Skeletal muscle cell (primary cell): ENCODE measurements at places on chromosomes 7 and 10.

GRCh38 chr10:124734311-124735166 lies 9.6 kb downstream of the FAM53B start:
- DNase-seq = no peak

GRCh38 chr7:76383089-76383944 lies 24.5 kb upstream of the YWHAG start:
- no peak for DNase-seq

GRCh38 chr7:128057909-128058308 lies 26.7 kb upstream of the LRRC4 start:
- no peak for DNase-seq

GRCh38 chr10:19652750-19653149 lies 163.5 kb upstream of the PLXDC2 start:
- no peak for DNase-seq

- DNase-seq = no peak
Measured at GRCh38 chr7:78686189-78686588, 767.3 kb downstream of the MAGI2 start.

DNA sequence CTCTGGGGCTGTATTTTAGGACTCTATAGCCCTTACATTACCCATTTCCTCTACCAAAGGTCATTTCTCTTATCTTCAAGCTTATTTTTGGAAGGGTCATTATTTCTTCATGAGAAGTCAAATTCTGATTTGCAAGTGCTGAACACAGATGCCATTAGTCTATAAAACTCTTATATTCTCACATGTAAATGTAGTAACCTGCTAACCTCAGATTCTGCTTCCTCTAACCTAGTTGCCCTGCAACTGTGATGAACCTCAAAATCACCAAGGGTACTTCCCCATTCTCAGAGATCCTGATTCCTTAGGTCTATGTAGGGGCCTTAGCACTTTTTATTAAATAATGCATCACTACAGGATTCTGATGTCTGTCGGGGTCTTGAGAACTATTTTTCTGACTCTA lies 6.3 kb downstream of the FAS start:
- no peak for DNase-seq

- no peak for DNase-seq
Measured at GRCh38 chr7:54802841-54803240, 43.8 kb upstream of the SEC61G start.

DNA sequence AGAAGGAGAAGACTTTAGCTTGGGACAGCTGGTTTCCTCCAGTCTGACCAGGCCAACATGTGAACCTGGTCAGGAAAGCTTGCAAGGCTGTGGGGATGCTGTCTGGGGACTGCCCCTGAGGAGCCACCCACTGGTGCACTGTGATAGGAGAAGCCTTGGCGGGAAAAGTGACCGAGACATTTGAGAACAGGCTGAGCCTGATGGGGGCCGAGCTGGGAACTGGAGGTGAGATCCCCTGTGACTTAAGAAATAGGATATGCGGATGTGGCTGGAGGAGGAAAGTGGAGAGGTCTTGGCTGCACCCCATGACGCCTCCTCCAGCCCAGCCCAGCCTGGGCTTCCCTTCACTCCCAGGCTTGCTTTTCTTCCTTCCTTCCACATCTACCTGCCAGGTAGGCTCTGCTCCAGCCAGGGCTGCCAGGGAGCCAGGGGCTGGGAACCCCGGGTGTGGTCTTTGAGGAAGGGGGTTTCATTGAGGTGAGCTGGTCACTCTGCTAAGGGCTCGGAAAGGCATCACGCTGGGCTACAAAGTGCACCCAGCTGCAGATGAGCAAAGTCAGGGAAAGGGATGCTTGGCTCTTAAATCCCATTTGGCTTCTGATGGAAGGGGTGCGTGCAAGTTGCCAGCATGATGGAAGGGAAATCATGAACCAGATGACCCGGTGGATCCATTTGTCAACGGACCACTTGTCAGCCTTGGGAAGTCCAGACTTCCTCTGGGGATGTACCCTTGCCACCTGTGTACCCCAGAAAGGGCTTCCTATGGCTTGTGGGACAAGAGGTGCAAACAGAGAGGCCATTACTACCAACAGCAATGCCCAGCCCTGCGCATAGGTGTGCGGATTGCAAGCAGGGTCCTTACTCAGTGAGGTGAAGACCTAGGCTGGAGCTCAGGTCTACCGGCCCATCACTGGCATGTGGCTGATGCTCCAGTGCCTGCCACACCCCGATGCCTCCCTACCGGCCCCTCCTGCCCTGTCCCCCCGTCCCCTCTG lies 66.3 kb downstream of the C10orf143 start:
- no peak for DNase-seq

DNA sequence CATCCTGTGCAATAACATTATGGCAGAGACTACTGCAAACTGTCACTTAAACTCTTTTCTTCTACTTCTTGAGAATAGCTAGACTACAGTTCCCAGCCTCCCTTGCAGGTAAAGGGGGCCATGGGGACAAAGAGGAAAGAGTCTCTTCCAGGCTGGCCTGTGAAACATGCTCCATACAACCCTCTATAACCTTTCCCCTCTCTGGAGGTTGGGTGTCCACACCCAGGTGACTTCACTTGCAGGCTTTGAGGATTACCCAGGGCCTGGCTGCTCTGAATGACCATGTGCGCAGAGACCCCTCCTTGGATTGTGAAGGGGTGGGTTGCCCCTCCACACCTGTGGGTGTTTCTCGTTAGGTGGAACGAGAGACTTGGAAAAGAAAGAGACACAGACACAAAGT lies 84.1 kb downstream of the SEC61G start:
- no peak for DNase-seq

DNA sequence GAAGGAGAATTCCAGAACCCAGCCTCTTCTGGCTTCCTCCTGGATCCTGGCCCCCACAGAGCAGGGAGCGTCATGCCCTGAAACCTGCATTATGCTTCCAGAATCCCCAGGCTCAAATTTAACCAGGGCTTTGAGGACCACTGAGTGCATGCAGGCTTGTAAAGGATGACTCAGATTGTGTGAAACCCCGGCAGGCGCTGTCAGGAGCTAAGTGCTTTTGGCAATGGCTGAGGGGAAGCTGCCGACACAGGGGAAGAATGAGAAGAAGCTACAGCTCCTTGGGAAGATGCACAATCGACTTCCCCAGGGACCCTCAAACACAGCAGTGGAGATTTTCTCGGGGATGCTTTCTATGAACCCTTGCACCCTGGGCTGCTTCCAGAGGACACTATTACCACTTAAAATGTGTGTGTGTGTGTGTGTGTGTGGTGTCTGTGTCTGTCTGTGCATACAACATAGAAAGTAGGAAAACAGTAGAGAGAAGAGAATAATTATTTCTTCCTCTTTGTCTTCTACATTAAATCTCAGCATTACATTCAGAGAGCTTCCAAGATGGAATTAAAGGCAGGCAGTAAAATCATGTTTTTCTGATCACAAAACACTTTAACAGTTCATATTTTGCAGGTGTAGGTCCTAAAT lies 183.5 kb upstream of the INHBA start:
- DNase-seq = peak; percentile 100

DNA sequence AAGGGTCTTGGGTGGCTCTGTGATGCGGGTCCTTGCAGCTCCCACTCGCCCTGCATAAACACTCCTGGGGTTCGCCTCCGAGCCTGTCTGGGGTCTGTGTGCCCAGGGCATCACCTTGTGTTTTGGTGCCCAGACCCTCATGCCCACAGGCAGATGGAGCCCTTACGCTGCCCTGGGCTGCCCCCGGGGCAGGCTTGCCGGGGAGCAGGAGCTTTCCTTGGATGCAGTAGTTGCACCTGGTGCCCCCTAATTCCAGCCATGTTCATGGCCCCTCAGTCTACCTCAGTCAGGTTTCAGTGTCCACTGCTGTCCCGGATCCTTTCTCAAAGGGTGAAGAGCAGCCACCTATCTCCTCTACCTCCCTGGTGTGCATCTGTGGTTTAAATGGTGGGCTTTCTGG lies 396.0 kb downstream of the PTPRN2 start:
- no peak for DNase-seq

GRCh38 chr7:72710983-72711382 lies 117.0 kb downstream of the TYW1B start:
- no peak for DNase-seq

DNA sequence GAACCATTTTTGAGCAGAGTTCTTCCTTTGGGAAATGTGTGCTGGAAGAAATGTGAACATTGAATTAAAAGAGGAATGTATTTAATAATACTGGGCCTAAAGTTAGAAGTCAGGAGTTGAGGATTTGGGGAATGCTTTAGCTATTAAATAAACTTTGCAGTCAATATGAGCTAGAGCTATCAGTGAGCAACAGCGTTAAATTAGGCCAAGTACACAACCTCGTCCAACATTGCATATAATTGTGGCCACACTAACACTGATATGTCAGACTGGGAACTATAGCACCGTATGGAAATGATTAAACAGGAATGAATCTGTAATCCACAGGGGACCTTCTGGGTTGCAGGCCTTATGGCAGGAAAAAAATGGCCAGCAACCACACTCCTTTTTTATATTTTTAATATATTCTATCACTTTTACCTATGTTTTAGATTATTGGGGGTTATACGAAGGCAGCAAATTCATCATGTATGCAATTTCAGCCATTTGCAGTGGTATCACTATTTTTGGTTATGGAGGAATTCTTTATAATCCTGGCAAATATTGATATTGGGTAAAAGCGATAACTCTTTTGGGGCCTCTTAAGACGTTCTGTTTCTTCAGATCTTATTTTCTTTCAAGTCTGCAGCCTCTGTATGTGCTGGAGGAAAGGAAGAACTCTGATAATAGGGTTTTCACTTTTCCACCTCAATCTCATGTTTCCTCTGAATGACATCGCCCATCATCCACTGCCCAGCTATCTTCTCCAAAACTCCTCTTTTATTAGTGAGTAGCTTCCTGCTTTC lies 236.3 kb upstream of the PLXDC2 start:
- DNase-seq = peak; percentile 25

DNA sequence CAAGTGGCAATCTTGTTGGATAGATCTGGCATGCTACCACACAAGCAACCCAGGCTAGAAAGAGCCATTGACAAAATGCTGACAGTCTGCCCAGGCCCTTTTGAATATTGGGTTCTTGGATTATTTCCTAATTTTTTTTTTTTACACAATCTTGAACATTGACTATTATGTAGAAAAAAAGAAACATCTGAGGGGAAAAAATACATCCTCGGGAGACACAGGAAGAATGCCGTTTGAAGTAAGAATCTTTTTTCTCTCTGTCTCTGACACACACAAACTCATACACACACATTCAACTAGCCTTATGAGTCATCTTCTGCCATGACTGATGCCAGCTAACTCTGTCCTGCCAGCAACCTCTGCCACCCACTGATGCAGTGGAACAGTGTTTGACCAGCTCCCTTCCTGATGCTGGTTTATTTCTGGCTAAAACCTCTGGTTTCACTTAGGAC lies 47.2 kb downstream of the SORBS1 start:
- no peak for DNase-seq

- DNase-seq = no peak
Measured at GRCh38 chr10:110445871-110446270, 51.8 kb upstream of the DUSP5 start.

DNA sequence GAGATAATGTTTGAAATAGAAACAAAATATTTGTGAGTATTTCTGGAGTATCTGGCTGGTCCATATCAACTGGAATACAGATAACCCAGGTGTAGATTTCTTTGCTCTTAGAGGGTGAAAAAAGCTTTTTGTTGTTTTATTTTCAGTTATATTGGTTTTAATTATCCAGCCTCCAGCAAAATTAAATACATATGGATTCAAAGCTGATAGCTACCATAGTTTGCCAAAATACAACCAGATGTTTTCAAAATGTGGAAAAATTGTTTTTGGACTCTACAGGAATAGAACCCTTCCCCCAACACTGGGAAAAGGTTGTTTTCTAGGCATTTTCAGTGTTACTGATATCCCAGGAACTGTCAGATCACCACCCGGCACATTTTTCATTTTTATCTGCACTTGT lies 30.1 kb downstream of the LRRC17 start:
- no peak for DNase-seq

- DNase-seq = no peak
Measured at GRCh38 chr7:22579961-22580360, 80.0 kb upstream of the STEAP1B start.

DNA sequence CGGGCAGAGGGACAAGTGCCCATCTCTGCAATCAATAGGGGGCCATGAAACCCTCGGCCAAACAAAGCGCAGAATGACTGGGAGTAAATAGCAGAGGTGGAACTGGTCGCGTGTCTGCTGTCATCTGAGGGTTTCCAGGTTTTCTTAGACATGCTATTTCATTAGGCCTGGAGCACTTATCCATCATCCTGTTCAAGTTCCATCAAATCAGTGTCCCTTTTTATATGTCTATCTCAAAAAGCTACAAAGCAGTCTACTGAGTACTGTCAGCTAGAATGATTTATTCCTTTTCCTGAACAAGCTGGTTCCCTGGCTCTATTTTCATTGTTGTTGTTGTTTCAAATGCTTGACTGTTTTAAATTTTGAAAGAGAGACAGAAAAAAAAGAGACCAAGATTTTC lies 590.5 kb downstream of the PARD3 start:
- no peak for DNase-seq

GRCh38 chr7:87448388-87448787 lies 27.1 kb downstream of the ABCB4 start:
- DNase-seq = no peak

- DNase-seq = no peak
Measured at GRCh38 chr10:7475046-7475911, 64.4 kb upstream of the SFMBT2 start.
